ENCODE measurements at places on chromosomes 16 and 17.

- DNase-seq: no peak
These were observed 94.3 kb upstream of the ASIC2 start for GRCh38 chr17:33387406-33387805.

- no peak for DNase-seq
These were observed 40.5 kb downstream of the ANKRD11 start for GRCh38 chr16:89449726-89450335.

DNA sequence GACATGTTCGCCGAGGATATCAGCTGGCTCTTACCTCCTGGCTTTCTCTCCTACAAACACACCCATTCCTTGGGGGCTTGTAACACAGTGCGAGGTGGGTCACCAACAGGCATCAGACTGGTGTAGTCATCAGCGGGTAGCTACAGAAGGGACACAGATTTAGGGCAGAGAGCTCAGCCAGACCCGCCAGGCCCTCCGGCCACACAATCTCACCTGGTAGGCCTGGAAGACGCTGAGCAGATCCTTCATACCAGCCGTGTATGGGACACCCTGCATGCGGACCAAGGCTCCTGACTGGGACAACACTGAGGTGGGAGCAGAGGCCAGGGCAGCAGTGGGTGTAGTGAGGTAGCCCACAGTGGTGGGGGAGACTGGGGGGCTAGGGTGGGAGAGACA is 5.8 kb downstream of the ESRP2 start:
- DNase-seq: no peak

- DNase-seq: no peak
These were observed 299.5 kb downstream of the FOXL1 start for GRCh38 chr16:86877835-86878234.

- no peak for DNase-seq
These were observed 2.9 kb downstream of the GSDMB start for GRCh38 chr17:39915559-39915958.

- DNase-seq: no peak
These were observed 16.1 kb downstream of the TEKT5 start for GRCh38 chr16:10678655-10679054.

GRCh38 chr16:87840271-87840978 is 28.9 kb downstream of the SLC7A5 start:
- no peak for DNase-seq

DNA sequence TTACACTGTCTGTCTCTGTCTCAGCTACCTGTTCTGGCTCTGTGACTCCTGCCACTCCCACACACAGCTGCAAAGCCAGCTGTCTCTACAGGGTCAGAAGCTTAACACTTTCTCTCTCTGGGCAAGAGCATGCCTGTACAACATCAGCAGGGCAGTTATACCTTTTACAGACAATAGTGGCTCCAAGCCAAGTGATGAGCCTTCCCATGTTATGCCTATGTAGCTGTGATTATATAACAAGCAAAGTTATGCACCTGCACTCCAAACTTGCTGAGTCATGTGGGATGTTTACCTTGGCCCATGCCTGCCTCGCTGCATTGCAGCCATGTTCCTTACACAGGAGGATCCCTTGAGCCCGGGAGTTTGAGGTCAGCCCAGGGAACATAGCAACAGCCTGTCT is 31.8 kb upstream of the APPBP2 start:
- no peak for DNase-seq

GRCh38 chr17:1374431-1375177 is 25.4 kb downstream of the YWHAE start:
- DNase-seq: no peak

- no peak for DNase-seq
These were observed 15.6 kb downstream of the SLC6A2 start for GRCh38 chr16:55671206-55671973.

- peak; percentile 73 for DNase-seq
These were observed 21.7 kb downstream of the SPHK1 start for GRCh38 chr17:76405967-76406647.

- no peak for DNase-seq
These were observed 10.9 kb upstream of the SP2 start for GRCh38 chr17:47884905-47885730.

DNA sequence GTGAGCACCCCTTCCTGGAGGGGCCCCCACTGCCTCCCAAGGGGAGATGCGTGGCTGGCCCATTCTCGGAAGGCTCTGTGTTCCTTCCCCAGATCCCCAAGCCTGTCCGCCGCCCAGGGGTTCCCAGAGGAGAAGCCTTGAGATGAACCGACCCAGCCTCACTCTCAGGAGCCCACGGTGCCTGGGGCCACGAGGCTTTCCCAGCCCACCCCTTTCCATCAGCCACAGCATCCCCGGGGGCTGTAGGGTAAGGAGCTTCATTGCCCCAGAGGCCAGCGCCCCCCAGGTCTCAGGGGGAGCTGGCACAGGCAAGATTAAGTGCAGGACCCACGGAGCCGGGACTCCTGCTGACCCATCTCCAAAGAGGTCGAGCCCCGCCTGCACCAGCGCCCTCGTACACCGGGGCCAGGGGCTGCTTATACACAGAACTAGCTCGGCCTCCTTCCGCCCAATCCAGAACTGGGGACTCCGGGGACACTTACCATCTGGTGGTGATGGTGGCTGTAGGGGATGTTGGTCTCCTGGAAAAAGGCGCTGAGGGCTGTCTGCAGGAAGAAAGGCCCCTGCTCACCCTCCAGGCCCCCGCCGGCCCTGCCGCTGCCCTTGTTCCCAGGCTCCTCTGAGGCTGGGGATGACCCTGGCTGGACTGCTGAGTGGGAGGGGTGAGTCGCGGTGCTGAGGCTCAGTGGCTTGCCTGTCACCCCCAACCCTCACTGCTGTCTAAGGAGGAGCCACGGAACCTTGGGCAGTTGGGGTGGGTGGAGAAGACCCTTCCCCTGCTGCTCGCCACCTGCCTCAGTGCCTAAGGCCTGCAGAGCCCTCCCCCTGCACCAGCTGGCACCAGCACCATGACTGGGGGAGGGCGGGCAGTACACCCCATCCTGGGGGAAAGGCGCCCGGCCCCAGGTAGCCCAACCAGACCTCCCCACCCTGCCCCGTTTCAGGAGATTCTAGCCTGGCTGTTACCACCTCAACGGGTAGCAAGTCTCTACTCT is 4.4 kb downstream of the UBALD1 start:
- no peak for DNase-seq

- DNase-seq: no peak
These were observed 434 bp downstream of the CEMP1 start for GRCh38 chr16:2530629-2531318.

GRCh38 chr17:76046064-76046463 is 19.0 kb upstream of the EVPL start:
- no peak for DNase-seq

DNA sequence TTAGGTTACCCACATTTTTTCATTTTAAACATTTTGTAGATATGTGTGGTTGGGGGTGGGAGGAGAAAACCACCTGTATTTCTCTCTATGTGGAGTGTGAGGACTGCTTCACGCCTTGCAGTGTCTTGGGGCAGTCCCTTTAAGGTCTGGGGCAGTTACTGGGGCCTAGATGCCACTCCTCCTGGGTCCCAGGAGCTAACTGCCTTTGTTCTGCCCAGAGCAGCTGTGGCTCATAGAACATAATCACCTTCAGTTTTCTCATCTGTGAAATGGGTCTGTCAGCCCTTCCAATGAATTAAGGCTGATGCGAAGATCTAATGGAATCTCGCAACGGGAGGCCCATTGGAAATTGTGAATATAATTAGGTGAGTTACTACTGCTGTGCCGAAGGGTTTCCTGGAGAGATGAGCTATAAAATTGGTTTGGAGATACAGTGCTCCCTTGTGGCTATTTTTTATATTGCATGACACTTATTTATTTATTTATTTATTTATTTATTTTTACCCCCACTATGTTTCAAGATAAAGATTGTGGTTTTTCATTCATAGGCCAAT is 22.9 kb downstream of the DHRS7C start:
- DNase-seq: no peak

- DNase-seq: no peak
These were observed 159.7 kb downstream of the CEP112 start for GRCh38 chr17:66032082-66032712.

All from aorta (tissue), 5 donors.